Inflammatory macrophage (primary cell): ENCODE measurements at places on chromosomes 11 and 22.
A peak's percentile ranks its signal among the peaks of the same experiment; 100 is the strongest.

- DNase-seq: no peak
Measured at GRCh38 chr22:35799150-35799549, 81.5 kb downstream of the APOL5 start.

- DNase-seq: peak; percentile 81
Measured at GRCh38 chr11:32809313-32809712, 14.9 kb upstream of the CCDC73 start.

- no peak for DNase-seq
Measured at GRCh38 chr22:45865561-45866125, 111.3 kb downstream of the WNT7B start.

GRCh38 chr11:83971063-83971462, 684.9 kb upstream of the CCDC90B start:
- DNase-seq: no peak

DNA sequence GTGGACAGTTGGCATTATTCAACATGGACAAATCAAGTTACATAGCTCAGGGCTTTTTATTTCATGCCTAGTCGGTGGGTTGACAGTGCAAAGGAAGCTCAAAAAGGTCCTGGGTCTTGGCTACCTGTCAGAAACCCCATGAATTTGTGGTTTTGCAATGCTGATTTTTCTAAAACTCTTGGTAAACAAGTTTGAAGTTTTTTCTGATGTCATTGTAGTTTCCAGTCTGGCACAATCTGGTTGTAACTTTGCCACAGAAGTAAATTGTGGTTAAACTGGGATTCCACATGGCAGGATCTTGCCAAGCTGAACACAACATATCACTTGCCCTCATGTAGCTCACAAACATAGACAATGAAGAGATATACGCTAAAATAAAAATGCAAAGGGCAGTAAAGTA, 100.8 kb downstream of the EHF start:
- DNase-seq: no peak

DNA sequence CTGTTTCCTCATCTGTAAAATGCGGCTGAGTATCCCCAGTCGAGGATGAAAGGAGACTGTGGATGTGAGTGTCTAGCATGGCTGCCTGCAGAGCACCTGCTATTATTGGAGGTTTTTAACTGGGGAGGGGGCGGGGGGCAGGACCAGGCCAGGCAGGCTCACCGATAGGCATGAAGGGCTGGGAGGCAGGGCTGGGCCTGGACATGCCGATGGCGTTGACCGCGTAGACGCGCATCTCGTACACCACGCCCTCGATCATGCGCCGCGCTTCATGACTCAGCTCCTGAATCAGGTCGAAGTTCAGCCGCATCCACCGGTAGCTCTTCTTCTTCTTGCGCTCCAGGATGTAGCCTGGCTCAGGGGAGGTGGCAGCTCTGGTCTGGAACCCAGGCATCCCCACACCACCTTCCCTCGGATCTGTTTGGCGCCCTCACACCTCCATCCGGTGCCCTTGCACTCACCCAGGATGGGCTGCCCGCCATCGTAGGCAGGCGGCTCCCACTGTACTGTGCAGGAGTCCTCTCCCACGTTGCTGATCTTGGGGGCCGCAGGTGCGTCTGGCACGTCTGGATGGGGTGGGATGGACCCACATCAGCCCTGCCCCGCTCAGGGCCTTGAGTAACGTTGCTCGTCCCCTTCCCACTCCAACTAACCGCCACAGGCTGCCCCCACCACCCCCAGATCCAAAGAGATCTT, 15.1 kb downstream of the MYBPC3 start:
- DNase-seq: no peak

GRCh38 chr11:65279741-65280440, 18.1 kb downstream of the POLA2 start:
- peak; percentile 51 for DNase-seq

GRCh38 chr11:75184757-75185425, 34.0 kb downstream of the SLCO2B1 start:
- DNase-seq: no peak

GRCh38 chr11:117817368-117818040, 7.0 kb downstream of the FXYD2 start:
- peak; percentile 89 for DNase-seq

GRCh38 chr11:88202498-88202897, 27.3 kb upstream of the RAB38 start:
- peak; percentile 38 for DNase-seq

DNA sequence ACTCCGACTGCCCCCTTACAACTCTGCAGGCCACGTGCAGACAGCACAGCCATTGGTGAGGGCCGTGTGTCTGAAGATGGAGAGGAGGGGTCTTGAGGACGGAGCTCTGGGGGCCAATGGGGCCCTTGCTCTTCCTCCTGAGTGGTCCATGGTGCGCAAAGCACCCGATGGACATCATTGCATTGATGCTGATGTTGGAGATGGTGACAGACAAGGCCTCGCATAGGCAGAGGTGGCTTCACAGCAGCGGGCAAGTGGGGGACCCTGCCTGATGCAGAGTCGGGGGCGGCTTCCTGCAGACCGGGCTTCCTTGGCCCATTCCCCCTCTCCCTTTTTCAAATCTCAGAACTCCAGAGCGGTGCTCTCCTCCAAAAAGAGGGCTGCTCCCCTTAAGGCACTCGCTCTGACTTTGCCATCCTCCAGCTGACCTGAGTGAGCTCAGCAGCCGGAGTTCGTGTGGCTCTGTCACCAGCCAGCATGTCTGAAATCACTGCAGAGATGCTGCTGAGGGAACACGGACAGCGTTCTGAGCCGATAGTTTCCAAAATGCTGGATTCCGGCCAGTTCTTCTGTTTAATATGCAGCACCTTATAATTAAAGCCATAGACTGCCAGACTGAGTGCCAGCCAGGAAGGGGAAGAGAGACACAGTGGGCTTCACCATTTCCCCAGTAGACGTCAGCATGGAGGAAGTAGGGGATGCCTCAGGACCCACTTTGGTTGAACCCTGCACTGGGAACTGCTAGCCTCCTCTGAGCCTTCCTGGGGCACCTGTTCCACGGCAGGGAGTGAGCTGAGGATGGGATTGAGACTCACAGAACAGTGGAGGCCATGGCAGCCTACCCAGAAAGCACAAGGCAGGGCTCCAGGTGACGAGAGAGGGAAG, 278.2 kb downstream of the BRD1 start:
- no peak for DNase-seq

DNA sequence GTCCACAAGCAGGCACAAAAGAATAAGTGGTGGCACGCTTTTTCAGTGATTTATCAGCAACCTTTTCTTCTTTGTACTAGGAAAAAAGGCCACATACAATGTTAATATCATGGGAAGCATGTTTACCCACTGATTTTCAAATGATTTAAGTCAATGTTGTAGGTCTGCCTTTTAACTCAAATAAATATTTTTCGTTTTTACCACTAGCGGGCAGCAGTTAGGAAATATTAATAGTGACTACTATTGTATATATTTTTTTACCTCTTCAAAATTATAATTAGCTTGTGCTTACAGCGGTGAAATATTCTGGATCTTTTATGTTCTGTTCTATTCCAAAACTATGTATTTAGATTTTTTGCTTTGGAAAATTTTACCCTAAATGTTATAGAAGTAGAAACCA, 6.4 kb upstream of the SLC17A6 start:
- no peak for DNase-seq

- peak; percentile 93 for DNase-seq
Measured at GRCh38 chr11:72069787-72070251, 10.5 kb downstream of the NUMA1 start.

- DNase-seq: no peak
Measured at GRCh38 chr22:30665266-30665665, 2.4 kb downstream of the DUSP18 start.

GRCh38 chr11:104372111-104372510, 208.2 kb upstream of the PDGFD start:
- no peak for DNase-seq

DNA sequence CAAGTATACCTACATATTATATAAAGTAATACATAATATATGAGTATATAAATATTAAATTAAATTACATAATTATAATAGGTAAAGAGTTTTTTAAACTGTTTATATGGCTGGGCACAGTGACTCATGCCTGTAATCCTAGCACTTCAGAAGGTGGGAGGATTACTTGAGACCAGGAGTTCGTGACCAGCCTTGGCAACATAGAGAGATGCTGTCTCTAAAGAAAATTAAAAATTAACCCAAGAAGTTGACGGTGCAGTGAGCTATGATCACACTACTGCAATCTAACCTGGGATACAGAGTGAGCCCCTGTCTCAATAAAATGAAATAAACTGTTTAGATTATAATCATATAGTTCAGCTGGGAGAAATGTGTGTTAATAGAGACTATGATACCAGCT, 363.0 kb downstream of the DDX10 start:
- no peak for DNase-seq

DNA sequence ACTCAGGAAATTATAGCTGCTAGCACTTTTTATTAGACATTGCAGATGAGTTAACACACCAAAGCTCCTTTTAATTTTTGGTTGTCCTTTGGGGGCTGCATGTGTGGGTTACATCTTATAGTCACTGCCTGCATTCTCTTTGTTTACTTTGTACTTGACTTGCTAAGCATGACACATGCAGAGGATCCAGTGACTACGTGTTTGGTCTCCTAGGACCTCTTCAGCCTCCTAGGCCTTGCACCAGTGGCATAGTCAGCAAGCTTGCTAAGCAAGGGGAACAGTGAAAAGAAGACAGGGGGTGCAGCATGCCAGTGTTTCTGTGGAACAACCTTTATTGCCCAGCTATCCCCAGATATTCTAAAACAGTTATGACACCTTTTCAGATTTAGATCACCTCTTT, 108.2 kb downstream of the PAX6 start:
- DNase-seq: no peak

DNA sequence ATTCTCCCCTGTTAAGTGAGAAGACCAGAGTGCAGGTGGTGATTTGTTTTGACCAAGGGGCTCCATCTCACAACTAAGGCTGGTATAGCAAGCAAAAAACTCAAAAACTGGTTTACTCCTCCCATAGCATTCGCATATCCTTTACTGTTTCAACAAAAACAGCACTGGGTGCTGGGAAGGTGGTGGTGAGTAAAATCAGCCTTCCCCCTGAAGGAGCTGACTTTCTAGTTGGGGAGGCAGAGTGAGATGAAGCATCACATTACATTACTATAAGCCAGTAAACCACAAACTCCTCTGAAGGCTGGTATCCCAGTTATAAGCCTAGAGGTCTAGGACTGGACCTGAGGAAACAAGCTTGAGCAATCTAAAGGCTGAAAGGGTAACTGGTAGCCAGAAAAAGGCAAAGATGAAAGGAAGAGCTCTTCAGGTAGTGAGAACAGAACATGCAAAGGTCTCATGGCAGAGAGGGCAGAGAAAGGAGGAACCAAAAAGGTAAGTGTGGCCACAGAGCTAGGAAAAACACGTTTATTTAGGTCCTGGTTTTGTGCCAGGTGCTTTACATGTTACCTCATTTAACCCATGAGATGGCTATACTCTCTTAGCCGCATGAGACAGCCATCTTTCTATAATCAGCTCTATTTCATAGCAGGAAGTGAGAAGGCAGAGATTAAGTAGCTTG, 22.3 kb downstream of the TMEM123 start:
- no peak for DNase-seq

GRCh38 chr11:57315491-57315890, 9.3 kb downstream of the TNKS1BP1 start:
- DNase-seq: no peak

DNA sequence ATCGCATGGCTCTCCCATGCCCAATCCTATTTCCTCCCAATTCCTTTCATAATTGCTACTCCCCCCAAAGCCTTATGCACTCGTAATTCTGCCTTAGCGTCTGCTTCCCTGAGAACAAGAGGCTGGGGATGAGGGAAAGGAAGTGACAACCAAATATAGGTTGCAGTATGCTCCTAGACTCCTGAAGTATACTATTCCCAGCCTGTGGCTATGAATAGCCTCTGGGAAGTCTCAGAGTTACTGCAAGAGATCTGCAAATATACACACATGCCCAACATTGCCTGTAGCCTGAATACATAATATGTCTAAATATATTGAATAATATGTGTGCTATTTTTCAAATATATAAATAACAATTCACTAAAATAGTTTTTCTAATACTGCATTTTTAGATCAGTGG, 96.1 kb upstream of the CD44 start:
- no peak for DNase-seq

DNA sequence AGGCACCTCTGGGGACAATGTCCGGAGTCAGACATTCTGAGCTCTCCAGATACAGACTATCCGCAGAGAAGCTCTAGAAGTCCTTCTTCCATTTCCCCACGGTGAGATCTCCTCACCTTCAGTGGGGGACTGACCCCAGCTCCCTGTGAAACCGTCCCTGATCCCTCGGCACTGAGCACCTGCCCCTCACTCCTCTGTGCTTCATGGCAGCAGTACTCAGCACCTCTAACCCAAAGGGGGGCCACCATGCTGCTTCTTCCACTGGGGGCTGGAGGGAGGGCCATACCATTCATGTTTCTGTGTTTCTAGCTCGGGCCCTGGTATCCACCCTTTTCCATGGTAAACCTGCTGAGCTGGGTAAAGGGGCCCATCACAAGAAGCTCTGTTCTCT, 321.7 kb downstream of the BRD1 start:
- DNase-seq: no peak

DNA sequence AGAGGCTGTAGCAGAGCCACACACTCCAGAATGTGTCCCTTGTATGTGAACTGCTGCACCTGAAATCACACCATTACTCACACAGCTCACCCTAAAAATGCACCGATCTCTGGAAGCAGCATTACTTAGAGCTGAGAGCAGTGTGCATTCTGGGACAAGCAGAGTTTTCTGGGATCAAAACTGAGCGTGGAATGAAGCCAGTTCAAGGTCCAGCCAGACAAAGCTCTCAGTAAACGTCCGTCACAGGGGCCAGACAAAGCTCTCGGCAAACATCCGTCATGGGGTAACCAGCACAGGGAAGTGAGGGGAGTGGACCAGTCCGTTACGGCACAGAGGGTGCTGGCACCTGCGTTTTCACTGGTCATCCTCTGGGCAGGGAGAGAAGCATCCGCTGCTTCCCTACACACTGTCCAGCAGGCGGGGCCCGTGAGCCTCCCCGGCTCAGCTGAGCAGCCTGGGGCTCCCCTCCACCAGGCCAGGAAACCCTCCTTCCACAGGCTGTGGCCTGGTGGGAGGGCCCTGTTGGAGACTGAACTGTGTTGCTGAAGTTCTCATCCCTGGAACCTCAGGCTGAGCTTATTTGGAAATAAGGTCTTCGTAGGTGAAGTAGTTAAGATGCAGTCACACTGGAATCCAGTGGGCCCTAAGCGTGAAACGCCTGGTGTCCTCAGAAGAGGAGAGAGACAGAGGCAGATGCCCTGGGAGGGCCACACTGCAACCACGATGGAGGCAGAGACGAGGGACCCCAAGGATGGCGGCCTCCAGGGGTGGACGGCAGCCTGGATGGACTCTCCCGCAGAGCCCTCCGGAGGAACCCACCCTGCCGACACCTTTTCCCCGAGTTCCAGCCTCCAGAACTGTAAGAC, 883.9 kb downstream of the BRD1 start:
- peak; percentile 9 for DNase-seq

- DNase-seq: no peak
Measured at GRCh38 chr11:14318581-14318981, 40.4 kb downstream of the RRAS2 start.

GRCh38 chr11:19853016-19853415, 140.4 kb downstream of the NAV2 start:
- no peak for DNase-seq
